CD4-positive, CD25-positive, alpha-beta regulatory T cell (primary cell): ENCODE measurements at places on chromosomes 5 and 9. TPM values are rescaled to one million over a fixed set of nuclear protein-coding genes. Genes with fewer than 3 reads are reported as not detected.

The ARL14EPL gene
- not detected for total RNA-seq

DNA sequence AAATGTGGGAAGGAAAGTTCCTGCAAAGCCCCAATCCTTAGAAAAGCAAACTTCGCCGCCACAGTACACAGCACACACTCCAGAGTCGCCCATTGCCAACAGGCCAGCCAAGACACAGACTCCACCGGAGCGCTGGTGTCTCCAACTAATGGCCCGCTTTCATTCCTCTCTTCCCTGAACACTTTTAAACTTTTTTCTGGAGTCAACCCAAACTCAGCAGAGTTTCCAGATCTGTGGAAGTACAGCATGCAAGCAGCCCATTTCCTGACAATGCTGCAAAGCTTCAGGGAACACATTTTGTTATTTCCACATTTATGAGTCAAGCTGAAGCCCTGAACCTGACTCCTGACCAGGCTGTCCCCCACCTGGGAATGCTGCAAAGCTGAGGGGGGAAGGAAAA lies 351.9 kb downstream of the NFIB start:
- DNase-seq, result no peak

The ALAD gene
- total RNA-seq, result 27.8 TPM

The MYMK gene
- total RNA-seq, result not detected

The ARSI gene
- not detected for total RNA-seq

The GBGT1 gene
- 1.5 TPM for total RNA-seq

DNA sequence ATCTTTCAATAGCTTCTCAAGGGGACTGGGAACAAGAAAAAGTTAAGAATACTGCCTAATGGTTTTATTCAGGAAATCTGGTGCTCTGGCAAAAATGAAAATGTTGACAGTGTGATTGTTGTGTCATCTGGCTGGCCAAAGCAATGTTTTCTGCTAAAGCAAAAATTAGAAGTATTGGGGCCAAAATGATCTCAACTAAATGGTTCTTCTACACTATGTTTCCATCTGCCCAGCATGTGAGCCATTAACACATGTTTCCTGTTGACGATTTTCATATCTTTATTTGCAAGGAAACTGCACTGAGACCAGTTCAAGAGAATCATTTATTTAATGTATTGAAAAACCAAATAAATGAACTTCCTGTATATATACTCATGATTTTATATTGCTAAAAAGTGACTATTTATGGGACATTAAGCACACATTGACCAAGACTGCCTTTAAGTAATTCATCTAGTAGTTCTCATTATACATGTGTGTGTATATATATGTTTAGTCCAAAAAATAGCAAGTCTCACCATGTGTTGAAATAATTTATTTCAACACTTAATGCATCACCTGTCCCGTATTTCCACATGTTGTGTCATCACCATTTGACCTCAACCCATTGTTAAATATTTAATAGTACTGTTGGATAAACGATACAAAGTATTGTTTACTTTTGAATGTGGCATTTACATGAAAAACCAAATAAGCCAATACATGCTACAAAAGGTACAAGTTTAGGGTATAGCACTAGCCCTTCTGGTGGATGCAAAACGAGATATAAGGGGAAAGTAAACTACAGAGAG lies 7.5 kb upstream of the FST start:
- no peak for DNase-seq

The AFAP1L1 gene
- not detected for total RNA-seq

DNA sequence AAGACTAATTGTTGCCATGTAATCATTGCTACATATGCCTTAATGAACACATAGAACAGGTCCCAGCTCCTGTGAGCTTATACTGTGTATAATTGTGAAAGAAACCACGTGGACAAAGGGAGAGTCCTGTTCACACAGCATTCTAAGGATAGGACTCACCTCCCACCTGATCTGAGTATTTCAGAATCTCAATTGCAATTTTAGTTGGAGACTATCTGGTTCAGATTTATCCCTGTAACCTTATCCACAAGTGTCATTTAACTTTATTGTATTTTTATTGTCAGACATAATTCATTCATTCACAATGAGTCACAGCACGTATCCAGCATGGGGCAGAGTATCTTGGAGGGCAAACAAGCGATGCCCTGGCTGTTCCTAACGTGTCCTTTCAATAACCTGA lies 448.3 kb downstream of the NTRK2 start:
- DNase-seq, result no peak

The AMACR gene
- 2.1 TPM for total RNA-seq

DNA sequence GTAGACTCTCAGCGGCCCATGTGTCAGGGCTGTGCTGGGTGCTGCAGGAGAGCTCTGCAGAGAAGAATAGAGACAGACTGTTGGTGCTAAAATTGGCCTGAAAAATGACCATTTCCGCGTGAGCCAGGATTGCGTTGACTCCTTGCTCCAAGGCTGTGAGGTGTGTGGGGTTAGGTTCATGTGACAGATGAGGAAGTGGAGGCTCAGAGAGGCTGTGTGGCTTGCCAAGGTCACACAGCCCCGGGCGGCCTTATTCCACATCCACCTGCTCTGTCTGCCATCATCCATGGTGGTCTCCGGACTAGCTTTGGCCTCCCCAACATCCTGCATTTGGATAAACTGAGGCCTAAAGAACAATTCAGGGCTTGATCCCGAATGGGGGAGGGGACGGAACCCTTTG lies 15.2 kb downstream of the NEK6 start:
- no peak for DNase-seq

The OTP gene
- total RNA-seq, result not detected

DNA sequence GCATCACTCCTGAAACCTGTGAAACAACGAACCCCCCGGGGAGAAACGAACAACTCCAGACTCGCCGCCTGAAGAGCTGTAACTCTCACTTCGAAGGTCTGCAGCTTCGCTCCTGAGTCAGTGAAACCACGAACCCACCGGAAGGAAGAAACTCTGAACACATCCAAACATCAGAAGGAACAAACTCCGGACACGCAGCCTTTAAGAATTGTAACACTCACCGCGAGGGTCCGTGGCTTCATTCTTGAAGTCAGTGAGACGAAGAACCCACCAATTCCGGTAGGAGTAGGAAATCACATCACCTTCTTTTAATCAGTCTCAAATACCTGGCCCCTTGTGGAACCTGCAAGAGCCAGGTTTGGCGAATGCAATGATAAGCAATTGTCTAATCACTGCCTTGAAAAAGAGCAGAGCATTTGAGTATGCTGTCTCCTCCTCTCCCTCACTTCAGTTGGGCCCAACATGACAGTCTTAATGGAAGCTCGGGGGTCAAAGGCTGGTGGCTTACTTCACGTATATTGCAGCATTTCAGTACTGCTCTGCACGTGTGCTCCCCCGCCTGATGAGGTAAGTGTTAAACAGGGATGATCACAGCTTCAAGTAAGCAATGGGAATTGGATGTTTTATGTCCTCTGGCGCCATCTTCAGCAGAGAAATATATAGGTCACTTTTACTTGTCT lies 473 bp downstream of the IRGM start:
- peak; percentile 39 for DNase-seq

GRCh38 chr5:111308951-111309350 lies 84.8 kb downstream of the CAMK4 start:
- no peak for DNase-seq

DNA sequence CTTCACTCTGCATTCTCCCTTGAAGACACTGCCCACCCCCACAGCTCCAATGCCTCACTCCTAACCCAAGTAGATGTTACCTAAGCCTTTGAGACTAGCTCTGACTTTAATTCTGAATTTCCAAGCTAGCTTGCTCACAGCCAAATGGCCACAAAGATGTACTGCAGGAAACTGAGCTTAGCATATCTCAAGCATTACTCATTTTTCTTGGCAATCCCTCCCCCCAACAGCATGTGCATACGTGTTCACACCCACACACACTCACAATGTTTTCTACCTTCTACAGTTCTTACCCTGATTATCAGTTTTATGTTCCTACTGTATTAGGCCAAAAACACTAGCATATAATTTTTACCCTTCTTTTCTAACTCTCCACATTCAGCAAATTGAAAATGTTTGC lies 13.7 kb upstream of the GRIA1 start:
- DNase-seq, result no peak

- DNase-seq, result no peak
Observed at GRCh38 chr9:132200706-132201105, 38.8 kb downstream of the NTNG2 start.

GRCh38 chr5:37932450-37932849 lies 92.6 kb upstream of the GDNF start:
- no peak for DNase-seq

GRCh38 chr9:135326141-135326540 lies 153.4 kb upstream of the PPP1R26 start:
- DNase-seq, result no peak

DNA sequence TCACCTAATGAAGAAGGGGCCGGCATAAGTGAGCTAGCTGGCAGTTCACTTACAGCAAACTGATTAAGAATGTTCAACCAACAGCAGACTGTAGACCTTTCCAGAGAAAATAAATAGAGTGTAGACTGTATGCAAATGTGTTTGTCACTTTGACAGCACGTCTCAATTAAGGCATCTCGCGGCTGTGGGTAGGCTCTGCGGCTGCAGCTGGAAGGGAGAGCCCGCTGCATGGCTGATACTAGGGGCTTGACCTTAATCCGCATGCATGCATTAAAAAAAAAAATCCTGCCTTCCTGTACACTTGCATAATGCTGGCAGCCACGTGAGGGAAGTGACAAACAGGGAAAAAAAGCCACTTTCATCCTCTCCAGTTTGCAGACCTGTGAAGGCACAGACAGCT lies 82.3 kb downstream of the CRB2 start:
- DNase-seq, result no peak

DNA sequence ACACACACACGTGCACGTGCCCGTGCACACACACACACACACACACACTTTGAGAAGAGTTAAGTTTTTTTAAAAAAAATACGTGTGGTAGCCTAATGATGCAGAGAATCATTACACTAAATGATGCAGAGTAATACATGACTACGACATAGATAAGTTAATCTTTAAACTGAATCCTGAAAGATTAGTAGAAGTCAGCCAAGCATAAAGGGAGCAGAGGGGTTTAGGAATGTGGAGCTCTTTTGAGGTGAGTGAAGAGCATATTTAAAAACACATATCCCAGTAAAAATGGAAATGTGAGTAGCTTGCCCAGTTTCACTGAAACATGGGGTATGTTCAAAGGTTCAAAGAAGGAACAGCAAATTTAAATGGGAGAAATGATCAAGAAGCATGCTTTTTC lies 61.3 kb upstream of the TYRP1 start:
- DNase-seq, result no peak

GRCh38 chr5:166595274-166595951 lies 1696.0 kb upstream of the WWC1 start:
- no peak for DNase-seq

The PCA3 gene
- not detected for total RNA-seq

GRCh38 chr9:130847306-130848217 lies 12.5 kb downstream of the ABL1 start:
- DNase-seq, result no peak

DNA sequence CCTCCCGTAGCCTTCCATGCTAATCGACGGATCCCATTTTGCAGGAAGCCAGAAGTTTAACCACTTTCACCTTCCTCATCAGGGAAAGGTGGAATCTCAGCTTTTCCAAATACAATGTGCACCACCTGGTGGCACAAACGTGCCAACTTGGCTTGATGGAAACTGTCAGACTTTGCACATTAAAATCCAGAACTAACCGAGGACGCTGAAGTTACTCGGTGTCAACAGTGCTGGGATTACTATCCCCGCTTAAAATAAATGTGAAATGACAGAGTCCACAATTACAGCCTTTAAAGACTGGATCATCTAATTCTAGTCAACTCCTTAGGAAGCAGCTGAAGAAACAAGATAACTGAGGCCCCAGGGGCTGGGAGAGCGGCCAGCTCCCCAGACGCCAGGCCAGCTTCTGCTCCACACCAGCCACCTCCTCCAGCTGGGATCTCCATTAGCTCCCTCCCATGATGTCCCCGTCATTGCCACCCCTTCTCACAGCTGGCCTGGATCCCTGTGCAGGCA lies 50.1 kb upstream of the RETREG1 start:
- peak; percentile 8 for DNase-seq

DNA sequence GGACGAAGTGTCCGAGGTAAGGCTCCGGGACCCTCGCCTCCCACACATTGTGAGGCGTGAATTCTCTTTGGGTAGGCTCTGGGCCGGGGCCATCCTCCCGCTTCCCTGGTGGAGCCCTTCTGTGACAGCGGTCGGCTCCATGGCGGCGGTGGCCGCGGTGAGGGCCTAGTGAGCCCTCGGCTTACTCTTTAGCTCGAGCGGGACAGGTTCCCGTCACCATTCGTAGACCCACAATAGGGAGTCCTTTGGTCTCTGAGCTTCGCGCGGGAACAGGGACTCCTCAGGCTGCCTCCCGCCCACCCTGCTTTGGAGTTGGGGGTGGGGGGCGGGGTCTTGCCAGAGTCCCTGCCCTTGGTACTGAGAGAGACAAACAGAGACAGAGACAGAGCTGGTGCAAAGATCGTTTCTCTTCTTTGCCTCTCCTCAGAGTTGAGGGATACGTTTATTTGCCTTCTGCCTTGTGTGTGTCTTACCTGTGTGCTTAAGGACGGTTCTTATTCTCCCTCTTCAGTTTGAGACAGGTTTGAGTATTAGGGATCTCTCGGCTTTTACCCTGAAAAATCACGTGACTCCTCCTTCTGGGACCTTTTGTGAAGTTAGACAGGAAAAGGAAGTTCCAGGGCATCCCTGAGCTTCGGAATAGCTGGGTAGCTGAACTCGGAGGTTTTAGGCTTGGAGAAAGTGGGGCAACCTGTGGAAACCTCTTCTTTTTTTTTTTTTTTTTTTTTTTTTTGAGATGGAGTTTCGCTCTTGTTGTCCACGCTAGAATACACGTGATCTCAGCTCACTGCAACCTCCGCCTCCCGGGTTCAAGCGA lies 833 bp downstream of the ANKHD1 start:
- peak; percentile 51 for DNase-seq

DNA sequence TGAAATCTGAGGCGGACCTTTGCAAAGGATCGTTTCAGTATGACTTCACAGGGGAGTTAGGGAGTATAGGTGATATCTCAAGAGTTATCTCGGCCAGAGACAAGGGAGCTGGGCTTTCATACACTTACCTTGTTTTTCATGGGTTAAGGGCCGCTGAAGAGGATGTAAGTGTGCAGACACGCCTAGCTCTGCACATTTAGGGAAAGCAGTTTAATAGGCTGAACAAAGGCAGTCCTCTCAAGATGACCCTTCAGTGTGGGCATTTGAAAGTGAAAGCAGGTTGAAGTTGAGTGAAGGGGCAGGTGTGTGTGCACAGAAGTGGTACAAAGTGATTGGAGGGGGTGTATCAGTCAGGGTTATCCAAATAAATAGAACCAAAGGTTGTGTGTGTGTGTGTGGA lies 33.1 kb upstream of the PRXL2C start:
- no peak for DNase-seq

The DDX4 gene
- total RNA-seq, result not detected
